Activated B cell treated with CpG ODN at 0.5 μM for 24 hours (primary cell): ENCODE measurements at places on chromosomes 7 and 10.

GRCh38 chr7:38323156-38323555 lies 49.7 kb upstream of the TARP start:
- DNase-seq, result no peak

GRCh38 chr7:120273476-120273975 lies 551 bp downstream of the KCND2 start:
- DNase-seq, result no peak

- DNase-seq, result no peak
These were observed 63.5 kb downstream of the COBL start for GRCh38 chr7:51253157-51253556.

DNA sequence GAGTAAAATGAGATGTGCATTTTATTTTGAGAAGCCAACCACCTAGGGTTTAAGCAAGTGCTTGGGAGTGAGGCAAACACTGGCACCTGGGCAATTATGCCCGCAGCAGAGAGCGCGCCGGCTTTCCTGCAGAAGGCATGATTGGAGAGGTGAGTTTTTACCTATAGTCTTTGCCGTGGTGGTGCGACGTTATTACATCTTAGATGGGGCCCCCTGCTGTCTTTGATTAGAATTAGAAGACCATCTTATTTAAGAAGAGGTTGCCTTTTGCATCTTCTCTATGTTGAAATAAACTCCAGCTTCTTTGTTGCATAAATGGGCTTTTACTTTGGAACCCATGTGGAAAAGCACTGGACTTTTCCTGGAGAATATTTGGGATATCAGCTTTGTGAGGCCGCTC lies 409.5 kb downstream of the GLRX3 start:
- DNase-seq, result no peak

- no peak for DNase-seq
These were observed 501.0 kb upstream of the GALNT17 start for GRCh38 chr7:70630818-70631457.

DNA sequence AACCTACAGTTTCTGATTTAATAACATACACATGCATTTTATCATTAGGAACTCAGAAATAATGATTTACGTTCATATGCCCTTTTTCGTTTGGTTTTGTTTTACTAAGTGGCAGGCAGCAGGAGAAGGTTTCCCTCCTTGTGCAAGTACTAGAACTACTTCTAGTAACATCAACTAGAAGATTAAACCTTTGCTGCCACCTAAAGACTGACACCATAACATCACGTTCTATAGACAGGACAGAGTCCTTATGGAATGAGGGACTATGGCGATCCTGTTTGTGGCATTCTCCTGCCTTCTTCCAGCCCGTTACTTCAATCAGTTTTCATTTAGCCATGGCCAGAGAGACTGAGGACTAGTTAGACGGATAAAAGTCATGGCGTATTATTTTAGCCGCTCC lies 53.2 kb downstream of the GAD2 start:
- no peak for DNase-seq

DNA sequence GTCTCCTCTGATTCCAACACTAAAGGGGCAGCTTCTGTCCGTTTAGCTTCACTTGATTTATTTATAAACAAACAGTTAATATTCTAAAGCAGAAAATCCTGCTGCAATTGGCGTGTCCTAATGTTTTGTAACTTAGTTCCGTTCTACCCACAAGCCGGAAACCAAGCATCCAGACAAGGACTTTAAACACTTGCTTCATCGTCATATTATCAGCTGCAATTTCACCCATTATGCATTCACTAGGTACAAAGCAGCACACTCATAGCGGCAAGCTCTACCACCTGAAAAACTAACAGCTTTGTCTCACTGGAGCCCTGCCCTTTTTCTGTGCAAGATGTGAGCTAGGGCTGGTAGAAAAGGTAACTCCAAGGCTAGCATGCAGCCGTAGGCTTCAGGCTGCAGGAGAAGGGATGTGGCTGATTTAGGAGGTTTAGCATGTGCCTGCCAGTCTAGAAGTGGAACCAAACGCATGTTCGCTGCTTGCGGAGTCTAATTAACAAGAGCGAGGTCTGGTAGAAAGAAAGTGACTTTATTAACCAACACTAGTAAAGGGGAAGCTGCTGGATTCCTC lies 43.7 kb upstream of the BPGM start:
- DNase-seq, result no peak

GRCh38 chr10:19133992-19134391 lies 85.4 kb downstream of the MALRD1 start:
- DNase-seq, result no peak

- DNase-seq, result no peak
These were observed 53.8 kb downstream of the GRID1 start for GRCh38 chr10:86312701-86313270.

GRCh38 chr7:26212921-26213718 lies 11.6 kb downstream of the CBX3 start:
- no peak for DNase-seq

- DNase-seq, result no peak
These were observed 116.7 kb upstream of the TMEM106B start for GRCh38 chr7:12094365-12094921.

- no peak for DNase-seq
These were observed 489.5 kb downstream of the REEP3 start for GRCh38 chr10:64010711-64011110.

DNA sequence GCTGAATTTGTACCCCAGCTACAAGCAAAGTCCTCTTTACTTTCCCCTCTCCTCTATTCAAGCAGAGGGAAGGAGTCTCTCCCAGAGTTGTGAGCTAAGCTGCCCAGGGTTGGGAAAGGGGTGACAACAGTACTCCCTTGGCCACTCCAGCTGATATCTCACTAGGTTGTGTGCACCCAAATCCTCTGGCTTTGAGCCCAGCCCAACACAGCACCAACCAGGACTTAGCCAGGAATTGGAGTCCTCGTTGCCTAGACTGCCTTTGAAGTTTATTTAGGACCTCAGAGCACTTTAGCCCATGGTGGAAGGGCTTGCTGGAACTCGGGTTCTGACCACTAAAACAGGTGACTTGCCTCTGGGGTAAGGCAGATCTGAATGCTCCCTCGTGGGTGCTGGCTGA lies 35.7 kb upstream of the DYNC1I1 start:
- DNase-seq, result no peak

DNA sequence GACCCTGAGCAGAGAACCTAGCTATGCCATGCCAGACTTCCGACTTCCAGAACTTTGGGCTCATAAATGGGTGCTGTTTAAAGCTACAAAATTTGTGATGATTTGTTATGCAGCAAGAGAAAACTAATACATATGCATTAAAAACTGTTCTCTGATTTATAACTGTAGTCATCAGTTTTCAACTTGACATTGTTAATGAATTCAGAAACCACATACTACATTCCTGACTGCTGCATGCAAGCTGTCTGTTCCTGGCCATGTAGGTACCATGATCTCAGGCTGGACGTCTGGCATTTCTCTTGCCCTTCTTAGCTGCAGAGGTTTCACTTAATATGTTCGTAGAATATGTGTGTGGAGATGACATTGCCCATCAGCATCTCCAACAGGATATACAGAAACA lies 28.4 kb downstream of the MKX start:
- DNase-seq, result no peak

- no peak for DNase-seq
These were observed 480.5 kb upstream of the ZMIZ1 start for GRCh38 chr10:78588194-78588811.
